ENCODE measurements at places on chromosomes 2 and 18. TPM values are rescaled to one million over a fixed set of nuclear protein-coding genes. Genes with fewer than 3 reads are reported as not detected.

Gene GNLY
- not detected for total RNA-seq

Gene LYG2
- total RNA-seq = not detected

DNA sequence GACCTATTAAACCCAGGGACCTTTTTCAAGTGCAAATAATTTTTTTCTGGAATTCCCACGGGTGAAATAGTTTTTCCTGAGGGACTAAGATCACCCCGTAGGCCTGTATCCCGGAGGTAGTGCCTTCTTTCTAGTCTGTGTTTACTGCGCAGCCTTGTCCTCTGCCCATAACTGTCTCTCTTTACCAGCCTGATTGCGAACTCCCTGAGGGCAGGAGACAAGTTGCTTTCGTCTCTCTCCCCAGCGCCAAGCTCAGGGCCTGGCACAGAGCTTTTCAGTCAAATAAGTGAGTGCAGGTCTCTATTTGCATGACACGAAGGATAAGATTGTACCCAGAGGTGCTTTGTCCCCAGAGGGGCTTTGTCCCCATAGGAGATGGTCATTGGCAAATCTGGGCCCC is 123.9 kb downstream of the DDX1 start:
- no peak for DNase-seq

DNA sequence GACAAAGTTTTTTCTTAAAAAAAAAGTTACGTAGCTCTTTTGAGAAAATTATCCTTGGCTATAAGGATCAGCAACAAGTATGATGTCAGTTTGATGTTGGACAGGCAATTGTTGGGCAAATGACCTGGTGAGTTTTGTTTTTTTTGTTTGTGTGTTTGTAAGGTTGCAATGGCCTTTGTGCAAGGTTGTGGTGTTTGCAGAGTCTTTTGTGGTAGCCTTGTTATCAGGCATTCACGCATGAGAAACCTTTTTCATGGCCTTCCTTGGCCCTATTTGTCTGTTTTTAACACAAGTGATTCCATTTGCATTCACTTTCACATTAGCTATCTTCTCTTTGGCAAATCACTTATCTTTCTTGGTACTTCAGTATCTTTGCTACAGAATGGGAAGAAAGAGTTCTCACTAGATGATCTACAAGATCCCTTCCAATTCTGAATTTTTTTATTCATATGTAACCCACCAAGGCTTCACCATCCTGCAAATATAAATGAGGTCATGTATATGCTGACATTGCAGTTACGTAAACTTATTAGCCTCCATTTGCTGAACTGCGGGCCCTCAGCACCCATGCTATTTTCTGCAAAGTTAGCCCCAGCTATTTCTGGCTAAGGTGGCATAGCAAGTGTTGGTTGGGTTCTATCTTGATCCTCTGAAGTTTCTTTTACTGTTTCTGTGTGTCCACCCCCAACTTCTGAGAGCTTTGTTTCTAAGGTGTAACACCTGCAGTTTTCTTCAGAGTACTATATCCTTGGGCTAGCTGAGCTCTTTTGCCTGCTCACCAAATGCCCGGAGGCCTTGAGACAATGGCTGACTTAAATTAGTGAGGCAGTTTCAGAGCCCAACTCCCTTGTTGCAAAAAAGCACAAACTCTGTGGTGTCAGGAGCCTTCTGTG is 667.1 kb downstream of the IRS1 start:
- DNase-seq = no peak

DNA sequence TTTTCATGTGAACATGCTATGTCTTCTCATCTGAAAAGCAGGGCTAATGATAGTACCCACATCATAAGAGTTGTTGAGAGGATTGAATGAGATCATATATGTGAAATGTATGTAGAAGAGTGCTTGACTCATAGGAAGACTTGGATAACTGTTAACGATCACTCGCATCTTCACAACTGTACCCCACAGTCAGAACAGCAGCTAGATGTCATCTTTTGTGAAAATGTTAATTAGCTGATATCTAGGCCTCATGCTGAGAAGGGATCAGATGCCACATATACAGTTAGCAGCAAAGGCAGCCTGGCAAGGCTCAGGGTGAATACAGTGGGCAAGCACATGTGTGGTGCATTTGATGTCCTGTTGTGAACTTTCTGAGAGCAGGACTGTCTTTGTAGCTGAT is 24.2 kb downstream of the MAP3K20 start:
- no peak for DNase-seq
